ENCODE measurements at places on chromosomes 7 and 10.

DNA sequence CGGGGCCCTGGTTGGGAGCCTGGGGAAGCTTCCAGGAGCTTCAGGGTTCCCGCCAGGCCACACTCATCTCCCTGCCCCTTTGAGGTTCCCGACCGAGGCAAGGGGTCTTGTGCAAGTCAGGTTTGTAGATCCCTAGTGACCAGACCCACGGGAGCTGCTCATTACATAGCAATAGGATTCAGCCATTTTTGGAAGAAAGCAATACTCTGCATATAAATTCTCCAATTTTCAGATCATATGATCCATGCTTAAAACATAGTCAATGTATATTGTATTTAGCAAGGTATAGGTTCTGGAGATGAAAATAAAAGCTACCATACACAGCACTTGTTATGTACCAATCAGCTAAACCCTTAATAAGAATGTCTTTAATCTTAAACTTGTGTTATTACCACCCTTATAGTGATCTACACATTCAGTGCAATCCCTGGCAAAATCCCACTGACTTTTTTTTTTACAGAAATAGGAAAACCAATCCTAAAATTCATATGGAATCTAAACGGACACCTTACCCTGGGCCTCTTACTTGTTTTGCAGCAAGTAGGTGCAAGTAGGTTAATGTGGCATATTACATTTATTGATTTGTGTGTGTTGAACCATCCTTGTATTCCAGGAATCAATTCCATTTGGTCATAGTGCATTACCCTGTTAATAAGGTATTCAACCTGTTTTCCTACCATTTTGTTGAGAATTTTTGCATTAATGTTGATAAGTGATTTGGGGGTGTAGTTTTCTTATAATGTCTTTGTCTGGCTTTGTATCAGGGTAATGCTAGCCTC, 13.8 kb upstream of the FKBP9 start:
- no peak for DNase-seq

DNA sequence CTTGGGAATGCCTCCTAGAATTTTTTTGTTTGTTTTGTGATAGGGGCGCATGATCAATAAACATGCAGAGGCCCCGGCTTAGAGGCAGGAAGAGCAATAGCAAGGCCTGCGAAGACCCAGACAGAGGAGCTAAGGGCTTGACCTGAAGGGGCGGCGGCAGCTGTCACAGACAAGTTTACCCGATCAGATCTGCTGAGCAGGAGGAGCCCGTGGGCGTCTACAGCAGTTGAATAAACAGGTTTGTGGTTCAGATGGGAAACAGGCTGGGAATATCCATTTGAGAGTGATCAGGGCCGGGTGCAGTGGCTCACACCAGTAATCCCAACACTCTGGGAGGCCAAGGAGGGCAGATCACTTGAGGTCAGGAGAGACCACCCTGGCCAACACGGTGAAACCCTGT, 126.0 kb upstream of the CALN1 start:
- DNase-seq: no peak

DNA sequence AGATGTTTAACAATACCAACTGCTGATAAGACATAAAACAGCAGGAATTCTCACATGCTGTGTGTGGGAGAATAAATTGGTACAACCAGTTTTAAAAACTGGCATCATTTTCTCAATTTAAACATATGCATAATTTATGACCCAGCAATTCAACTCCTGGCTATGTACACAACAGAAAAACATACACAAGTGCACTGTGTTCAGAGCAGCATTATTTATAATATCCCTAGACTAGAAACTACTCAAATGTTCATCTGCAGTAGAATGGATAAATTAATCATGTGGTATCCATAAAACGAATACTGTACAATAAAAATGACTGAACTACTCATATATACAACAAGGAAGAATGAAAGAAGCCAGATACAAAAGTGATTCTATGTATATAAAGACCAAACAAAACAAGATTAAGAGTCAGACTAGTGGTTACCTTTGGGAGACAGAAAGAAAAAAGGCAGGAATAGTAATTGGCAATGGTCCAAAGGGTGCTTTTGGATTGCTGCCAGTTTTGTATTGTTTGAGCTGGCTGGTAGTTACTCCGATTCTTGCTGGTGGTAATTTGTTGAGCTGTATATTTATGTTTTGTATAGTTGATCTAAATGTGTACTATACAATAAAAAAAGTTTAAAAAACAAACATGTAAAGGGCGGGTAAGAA, 306.0 kb downstream of the TFEC start:
- DNase-seq: no peak

DNA sequence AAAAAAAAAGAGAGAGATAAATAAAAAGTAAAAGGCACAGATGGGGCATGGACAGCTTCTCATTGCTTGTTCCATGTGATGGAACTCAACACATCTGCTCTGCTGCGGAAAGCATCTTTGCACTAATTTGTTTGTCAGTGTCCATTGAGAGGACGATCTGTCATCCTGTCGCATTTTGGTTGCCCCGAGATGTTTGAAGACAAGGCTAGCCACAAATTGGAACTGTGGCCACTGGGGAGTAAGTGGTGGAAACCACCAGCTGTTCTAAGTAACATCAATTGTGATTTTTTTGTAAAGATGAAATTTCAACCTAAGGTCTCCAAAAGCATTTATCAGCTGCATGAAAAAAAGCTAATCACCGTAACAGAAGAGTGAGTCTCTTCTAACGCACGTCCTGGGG, 312.7 kb downstream of the ADARB2 start:
- DNase-seq: no peak

DNA sequence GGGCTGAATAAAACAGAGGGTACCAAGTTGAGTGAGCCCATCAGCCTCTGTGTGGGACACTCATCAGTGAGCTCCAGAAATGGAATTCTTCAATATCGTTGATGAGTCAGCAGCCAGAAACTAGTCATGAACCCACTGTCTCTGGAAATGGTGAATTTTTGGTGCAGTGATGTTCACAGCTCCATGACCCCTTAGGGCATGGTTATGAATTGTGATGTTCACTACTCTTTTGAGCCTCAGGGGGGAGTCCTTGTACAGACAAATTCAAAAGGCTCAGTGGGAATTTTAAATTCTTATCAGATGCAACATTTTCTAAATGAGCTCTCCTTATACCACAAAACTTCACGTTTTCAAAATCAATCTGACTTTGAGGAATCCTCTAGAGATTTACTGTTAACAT, 335.7 kb downstream of the PHTF2 start:
- no peak for DNase-seq

GRCh38 chr7:46979439-46979838, 602.5 kb downstream of the TNS3 start:
- no peak for DNase-seq

DNA sequence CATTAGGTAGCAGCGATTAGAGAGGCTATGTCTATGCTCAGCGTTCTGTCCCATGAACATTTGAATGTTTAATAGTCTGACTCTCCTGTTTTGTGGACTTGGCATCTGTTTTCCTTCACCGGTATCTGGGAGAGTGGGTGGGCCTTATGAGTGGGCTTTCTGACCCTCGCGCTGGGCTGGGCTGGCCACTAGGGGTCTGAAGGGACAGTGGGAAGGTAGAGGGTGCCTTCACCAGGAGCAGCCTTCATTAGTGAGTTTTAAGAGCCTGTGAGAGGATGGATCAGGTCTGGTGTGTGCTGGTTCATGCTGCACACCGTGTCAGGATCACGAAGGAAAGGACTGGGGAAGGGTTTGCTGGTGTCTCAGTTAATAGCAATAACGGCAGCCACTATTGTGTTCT, 33.4 kb downstream of the DCLRE1A start:
- no peak for DNase-seq

GRCh38 chr7:32298408-32299132, 191.6 kb downstream of the LSM5 start:
- DNase-seq: no peak

DNA sequence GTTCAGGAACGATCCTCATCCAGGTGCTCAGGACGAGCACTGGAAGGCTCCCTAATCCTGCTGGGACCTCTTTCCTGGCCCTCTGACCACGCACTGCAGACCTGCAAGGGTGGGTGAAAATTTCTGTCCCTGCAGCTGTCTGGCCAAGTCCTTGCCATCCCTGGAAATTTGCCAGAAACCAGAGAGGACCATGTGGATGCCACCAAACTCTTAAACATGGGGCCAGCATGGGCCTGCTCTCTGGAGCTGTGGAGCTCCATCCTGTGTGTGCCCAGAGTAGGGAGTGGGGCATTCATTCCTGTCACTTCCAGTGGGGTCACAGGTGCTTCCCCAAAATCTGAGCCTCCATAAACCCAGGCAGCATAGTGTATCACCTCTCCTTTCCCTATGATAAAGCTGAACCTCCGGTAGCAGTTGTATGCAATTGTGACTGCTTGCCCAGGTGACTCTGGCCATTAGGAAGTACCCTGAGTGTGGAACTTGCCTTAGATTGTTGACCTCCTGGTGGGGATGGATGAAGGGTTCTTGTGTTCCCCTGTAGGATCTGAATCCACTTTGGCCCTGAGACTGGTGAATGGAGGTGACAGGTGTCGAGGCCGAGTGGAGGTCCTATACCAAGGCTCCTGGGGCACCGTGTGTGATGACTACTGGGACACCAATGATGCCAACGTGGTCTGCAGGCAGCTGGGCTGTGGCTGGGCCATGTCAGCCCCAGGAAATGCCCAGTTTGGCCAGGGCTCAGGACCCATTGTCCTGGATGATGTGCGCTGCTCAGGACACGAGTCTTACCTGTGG, 57.1 kb downstream of the DMBT1 start:
- no peak for DNase-seq

- DNase-seq: no peak
Observed at GRCh38 chr7:129327076-129327475, 102.2 kb downstream of the AHCYL2 start.

DNA sequence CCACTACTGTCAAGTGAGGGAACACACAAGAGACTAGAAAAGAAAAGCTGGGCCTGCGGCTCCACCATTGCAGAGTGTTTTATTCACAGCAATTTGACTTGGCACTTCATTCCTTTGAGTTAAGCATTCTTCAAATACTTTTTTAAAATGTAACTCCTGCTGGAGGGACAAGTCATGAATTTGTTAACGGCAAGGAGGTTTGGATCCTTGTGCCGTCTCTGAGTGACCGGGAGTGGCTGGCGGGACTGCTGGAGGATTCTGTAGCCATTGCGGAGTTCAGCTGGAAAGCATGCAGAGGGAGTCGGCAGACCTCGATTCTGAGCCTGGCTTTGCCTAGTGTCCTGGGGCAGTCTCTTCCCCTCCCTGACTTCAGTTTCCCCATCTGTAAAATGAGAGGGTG, 9.8 kb downstream of the HSPA12A start:
- no peak for DNase-seq

GRCh38 chr7:33661430-33662160, 243.7 kb upstream of the BMPER start:
- DNase-seq: no peak

GRCh38 chr7:100604028-100604975, 2.1 kb downstream of the PCOLCE start:
- peak; percentile 86 for DNase-seq

- DNase-seq: no peak
Observed at GRCh38 chr10:43479275-43479674, 42.4 kb downstream of the ZNF487 start.

GRCh38 chr10:72812753-72813430, 80.6 kb upstream of the OIT3 start:
- no peak for DNase-seq

DNA sequence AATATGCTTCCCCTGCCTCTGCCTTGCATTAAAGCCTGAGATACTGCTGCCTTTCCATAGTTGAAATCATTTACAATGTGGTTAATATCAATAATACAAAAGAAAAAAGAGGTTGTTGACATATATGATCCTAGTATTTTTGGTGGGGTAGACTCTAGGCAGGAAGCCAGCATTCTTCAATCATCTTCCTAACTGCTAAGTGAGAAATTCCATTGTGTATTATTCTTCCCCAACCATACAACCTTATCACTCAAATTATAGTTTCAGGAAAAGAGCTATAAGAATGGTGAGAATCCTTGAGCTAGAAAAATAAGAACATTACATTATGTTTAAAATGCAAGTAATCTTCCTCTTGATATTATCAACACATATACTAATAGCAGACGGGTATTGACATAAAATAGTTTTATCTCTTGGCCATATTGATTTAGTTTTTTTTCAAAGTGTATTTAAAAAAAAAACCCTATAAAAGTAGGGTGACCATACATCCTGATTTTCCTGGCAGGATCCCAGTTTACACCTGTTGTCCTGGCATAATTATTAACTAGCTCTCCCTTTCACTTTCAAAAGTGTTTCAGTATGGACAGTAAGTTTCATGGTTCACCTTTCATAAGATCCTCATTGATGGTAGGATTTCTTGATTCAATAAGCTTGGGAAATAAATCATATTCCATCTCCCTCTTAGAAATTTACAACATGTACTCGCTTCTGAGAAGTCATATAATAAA, 33.4 kb upstream of the WASL start:
- no peak for DNase-seq

- no peak for DNase-seq
Observed at GRCh38 chr7:99120501-99120900, 23.4 kb downstream of the SMURF1 start.

GRCh38 chr7:43873300-43873699, 4.0 kb upstream of the MRPS24 start:
- no peak for DNase-seq

DNA sequence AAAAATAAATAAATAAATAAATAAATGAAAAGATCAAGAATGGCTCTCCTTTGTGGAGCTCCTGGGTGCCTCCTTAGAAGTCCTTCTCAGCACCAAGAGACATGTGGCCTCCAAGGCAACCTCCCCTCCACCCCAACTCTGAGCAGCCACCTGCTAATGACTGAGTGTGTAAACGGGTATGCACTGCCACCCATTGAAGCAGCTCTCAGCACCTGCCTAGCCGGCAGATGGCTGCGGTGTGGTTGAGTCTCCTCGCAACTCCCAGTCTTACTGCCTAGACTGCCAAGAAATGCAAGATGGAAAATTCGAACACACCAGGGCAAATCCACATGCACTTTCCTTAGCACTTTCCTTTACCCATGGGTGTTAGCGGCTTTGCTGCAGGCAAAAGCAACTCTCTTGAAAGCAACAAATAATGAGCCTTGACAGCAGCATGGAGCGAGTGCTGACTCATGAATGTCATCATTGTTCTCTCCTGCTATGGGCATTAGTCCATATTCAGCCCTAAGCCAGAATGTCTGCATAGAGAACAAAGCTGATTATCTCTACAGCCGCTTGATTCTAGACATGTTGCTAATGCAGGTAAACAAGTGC, 913.9 kb upstream of the AUTS2 start:
- DNase-seq: no peak

GRCh38 chr7:150780292-150780691, 19.9 kb downstream of the TMEM176B start:
- DNase-seq: no peak

- no peak for DNase-seq
Observed at GRCh38 chr10:59090817-59091622, 85.4 kb upstream of the PHYHIPL start.

- no peak for DNase-seq
Observed at GRCh38 chr7:157682064-157682945, 345.5 kb downstream of the DNAJB6 start.

GRCh38 chr7:139095194-139095659, 14.3 kb downstream of the ZC3HAV1 start:
- peak; percentile 91 for DNase-seq

GRCh38 chr10:129704786-129705525, 237.9 kb downstream of the MGMT start:
- no peak for DNase-seq
